ENCODE measurements at places on chromosomes 6 and 20.

GRCh38 chr6:125728739-125729138 lies 20.7 kb upstream of the HEY2 start:
- no peak for DNase-seq

GRCh38 chr6:156919814-156920369 lies 142.7 kb downstream of the ARID1B start:
- DNase-seq: no peak

GRCh38 chr6:168632694-168633093 lies 191.7 kb downstream of the SMOC2 start:
- no peak for DNase-seq

DNA sequence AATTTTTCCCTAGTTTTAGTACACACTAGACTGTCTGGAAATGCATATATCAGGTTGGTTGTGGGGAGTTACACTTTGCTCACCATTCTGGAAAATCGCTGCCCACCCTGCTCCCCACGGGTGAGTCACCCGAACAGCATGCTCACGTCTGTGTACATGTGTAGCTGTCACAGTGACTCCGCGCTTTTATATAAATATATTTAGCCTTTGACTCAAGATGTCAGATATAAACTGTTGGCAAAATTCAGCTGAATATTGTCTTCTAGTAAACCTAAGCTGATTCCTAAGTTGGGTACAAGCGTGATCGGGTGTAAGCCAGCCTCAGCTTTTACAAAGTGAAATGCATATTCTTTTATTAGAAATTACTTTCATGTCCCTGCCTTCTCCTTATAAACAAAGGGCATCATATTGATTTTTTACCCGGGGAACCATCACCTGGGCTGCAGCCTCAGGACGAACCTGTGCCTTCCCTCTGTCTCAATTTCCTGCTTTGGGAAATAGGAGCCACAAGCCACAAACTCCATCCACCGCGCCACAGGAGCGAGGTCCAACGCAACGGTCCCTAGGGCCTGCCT lies 4.3 kb downstream of the SDCBP2 start:
- no peak for DNase-seq

DNA sequence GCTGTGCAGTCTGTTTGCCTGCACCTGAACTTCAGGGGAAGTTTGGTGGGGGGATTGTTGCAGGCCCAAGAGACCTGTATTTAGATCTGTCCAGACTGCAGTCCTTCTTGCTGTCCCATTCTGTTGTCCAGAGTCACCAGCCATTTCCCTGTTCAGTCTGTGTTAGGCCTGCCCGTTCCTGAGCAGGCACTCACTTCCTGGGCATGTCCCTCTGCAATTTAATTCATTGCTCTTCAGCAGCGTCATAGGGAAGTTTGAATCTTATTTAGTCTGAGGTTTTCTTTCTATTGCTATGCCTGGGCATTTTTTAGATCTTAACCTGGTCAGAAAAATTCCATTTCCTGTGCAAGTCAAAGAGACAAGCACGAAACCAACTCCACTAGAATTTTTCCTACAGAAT lies 190.2 kb downstream of the DTNBP1 start:
- no peak for DNase-seq

- DNase-seq: no peak
Observed at GRCh38 chr6:80696268-80696667, 589.8 kb downstream of the BCKDHB start.

- DNase-seq: no peak
Observed at GRCh38 chr6:135314543-135314942, 133.4 kb downstream of the MYB start.

DNA sequence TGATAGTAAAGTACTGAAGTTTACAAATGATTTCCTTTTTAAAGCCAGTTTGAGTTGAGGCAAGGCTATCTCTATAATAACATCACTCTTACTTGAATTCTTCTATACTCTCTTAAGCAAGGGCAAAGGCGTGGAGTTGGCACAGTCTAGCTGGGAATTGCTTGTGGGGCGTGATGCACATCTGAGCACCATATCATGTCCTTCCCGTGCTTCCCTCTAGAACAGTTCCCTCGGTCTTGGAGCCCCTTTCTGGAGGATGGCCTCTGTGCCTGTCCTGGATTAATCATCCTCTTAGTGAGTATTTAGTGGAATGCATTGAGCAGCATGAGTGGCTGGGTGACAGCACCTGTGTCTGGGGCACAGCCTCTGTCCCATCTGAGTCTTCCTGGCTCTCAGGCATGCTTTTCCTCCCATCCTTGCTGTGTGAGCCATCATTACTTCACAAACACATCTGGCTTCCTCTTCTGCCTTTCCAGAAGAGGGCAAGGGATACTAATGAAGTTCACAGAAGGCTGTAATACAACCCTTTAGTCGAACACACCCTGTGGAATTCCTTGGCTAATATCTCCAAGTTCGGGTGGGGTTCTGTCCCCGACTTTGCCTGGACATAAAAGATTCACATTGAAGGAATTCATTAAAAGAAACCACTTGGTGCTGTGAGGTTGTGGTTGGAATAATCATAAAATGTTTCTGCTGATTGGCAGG lies 188.2 kb downstream of the FNDC1 start:
- no peak for DNase-seq

DNA sequence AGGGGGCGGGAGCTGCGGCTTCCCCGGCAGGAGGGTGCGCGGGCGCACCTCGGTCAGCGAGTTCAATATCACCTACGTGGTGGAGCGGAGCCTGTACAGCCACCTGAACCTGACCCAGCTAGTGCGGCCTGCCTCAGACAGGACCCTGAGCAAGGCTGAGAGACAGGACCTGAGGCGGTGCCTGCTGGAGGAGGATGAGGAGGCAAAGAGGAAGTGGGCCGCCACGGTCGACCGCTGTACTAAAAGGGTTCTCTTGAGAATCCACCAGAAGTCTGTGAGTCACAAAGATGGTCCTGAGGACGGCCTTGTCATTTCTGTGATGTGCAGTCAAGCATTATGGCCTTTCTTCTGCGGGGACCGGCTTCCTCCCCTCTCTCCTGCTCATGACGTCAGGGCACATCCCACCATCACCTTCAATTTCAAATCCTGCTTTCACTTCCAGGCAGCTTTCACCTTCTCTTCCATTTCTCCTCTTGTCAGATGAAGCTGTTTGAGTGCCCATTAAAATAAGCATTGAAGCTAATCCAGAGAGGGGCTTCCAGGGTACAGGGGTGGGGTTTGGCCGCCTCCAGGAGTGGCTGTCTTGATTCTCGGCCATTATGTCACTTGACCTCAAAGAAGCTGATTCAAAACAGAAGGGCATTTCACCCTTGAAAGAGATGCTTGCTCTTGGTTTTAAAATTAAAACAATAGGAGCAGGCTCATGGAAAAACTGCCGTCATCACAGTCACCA lies 177.6 kb downstream of the SASH1 start:
- no peak for DNase-seq

DNA sequence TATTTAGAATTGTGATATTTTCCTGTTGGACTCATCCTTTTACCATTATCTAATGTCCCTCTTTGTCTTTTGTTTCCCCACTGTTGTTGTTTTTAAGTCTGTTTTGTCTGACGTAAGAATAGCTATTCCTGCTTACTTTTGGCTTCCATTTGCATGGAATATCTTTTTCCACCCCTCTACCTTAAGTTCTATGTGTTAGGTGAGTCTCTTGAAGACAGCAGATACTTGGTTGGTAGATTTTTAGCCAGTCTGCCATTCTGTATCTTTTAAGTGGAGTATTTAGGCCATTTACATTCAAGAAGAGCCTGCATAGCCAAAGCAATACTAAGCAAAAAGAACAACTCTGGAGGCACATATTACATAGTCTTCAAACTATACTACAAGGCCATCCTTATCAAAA lies 39.2 kb downstream of the CTCFL start:
- DNase-seq: no peak

- DNase-seq: peak; percentile 86
Observed at GRCh38 chr6:35034411-35035191, 106.5 kb downstream of the TCP11 start.

- DNase-seq: no peak
Observed at GRCh38 chr20:32972181-32973076, 31.8 kb downstream of the SUN5 start.

DNA sequence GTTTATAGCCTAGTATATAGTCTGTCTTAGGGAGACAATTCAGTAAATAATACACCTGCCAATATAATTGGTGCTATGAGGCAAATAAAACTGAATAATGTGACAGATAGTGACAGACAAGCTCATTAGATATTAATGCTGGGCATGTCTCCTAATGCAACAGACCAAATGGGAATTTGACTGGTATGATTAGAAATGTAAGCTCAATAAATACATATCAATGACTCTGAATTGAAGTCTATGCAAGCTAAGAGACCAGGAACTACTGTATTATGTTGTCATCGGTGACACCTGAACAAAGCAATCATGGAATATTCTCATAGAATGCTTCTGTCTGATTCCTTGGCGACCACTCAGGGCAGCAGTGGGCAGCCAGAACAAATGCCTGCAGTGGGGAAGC lies 2.5 kb upstream of the SNX3 start:
- no peak for DNase-seq

DNA sequence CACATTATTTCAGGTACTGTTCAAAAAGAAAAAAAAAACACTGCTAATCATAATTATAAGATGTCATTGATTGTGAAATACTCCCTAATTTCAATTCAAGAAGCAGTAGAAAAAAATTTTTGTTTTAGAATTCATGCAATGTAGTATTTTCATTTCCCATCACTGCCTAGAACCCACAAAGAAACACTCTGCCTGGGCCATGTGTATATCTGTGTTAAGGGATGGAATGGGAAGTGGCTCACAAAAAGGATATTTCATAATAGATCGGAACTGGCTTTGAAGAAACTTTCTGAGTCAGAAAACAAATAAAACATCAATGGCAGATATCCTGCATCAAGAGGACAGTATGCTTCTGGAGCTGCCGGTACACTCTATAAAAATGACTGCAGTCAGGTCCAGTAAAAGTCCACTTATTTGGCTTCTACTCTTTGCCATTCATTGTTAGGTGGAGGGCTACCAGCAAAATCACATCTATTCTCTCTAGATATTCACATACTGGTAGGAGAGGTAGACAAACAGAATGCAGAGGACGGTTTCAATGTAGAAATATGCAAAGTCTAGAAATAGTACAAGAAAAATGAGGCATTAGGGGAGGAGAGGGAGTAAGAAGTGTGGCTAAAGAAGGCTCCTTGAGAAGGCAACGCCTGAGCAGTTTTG lies 135.0 kb upstream of the TNFAIP3 start:
- DNase-seq: no peak

- no peak for DNase-seq
Observed at GRCh38 chr6:112308476-112308875, 38.7 kb upstream of the RFPL4B start.

DNA sequence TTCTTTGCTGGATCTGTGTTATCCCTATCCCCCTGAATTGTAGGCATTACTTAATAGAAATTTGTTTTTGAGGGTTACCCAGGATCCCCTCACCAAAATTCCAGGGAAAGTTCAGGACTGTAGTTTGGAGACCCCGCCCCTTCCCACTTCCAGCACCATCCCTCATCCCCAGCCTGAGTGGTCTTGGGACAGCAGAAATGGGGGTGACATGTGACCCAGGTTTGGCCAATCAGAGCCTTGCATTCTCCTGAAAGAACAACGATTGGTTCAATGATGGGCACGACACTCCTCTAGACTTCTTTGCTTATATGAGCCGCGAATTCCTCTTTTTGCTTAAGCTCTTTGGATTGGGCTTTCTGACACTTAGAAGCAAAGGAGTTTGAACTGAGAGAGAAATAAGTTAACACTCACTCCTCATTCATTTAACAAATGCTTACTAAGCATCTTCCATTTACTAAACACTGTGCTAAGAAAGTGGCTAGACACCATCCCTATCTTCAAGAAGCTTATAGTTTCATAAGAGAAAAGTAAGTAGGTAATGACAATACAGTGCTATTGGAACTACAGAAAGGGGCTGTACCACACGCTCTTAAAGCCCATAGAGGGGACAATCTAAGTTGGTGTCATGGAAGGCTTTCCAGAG lies 24.9 kb upstream of the PAQR8 start:
- no peak for DNase-seq

GRCh38 chr20:40770564-40771307 lies 81.7 kb upstream of the MAFB start:
- peak; percentile 55 for DNase-seq

DNA sequence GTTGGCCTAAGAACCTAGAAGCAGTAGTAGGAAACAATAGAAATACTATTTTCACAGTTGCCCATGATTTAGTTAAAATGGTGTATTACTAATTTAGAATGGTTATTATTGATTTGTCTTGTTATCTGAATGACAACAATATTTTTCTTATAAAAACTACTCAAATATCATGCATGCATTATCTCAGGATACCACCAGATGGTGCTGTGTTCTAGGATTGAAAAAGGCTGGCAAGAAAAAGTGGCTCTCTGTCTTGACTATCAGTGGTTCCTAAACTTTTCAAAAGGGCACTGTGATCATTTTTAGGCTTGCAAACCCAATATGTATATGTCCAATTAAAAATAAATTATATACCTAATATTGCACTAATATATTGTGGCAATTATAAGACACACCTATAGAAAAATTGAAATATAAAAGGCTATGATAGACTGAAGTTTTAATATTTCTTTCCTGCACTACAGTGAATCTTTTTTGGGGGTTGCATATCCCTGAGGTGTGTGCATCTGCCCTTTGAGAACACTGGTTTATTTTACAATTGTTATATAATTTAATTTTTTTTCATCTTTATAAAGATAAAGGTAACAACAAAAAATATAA lies 131.7 kb upstream of the MLIP start:
- no peak for DNase-seq

- no peak for DNase-seq
Observed at GRCh38 chr6:147867433-147868226, 359.1 kb downstream of the SAMD5 start.

- no peak for DNase-seq
Observed at GRCh38 chr6:157514659-157515496, 133.9 kb downstream of the ZDHHC14 start.

GRCh38 chr20:57897156-57897874 lies 187.5 kb upstream of the PMEPA1 start:
- no peak for DNase-seq

DNA sequence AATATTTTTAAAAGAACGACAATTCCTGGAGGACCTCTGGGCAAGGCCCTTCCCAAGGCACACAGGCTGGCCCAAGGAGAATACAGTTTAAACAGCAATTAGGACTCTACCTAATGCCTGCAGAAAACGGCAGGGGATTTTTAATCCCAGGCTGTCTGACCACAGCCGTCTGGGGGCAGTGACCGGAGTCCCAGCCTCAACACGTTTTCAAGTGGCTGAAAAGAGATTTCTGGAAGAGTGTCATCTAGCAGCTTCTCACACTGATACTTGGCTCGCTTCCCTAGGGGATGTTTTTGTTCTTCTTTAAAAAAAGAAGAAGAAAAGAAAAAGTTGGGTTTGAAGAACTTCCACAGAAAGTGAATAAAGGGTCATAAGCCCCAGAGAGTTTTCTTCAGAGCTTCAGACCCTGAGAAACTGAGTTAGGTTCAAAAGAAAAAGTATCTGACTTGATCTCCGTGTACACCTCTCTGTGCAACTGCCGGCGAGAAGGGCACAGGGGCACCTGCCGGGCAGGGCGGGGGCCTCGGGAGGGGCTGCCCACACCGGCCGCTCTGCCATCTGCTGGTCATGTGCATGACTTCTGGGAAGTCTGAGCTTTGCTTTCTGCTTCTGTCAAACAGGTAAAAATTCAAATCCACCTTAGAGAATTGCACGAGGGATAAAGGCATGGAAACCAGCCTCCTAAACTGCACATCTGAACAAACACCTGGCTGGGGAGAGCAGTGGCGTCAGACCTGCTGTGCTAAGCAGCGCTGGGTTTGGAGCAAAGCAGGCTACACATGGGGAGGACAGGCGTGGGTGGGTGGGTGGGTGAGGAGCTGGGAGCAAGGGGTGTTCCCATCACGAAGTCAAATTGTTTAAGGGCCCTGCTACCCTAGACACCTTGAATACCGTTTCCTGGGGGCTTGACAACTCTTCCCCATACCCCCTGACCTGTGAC lies 33.0 kb downstream of the RRBP1 start:
- DNase-seq: peak; percentile 53

- DNase-seq: no peak
Observed at GRCh38 chr6:24228681-24229255, 102.8 kb downstream of the NRSN1 start.

Data from Right ventricle myocardium superior (tissue), 1 donor.